ENCODE measurements at places on chromosomes 3 and 15.
A peak's percentile ranks its signal among the peaks of the same experiment; 100 is the strongest.

DNA sequence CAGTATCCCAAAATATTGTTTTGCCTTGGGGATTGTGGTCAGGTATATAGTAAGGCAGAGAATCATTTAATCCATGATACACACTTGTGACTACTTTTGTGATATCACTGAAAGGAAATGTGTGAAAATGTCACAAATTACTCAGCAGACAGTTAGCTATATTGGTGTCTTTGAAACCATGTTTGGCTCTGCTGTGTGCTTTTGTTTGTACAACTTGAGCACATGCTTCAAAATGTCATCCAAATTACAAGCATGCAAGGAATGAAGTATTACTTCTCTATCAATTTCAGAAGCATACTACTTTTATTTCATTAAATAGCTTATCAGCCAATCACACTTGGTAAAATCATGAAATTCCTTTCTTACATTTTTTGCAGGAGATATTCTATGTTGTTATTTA is 619.0 kb upstream of the AGTR1 start:
- no peak for DNase-seq

GRCh38 chr3:67704322-67704721 is 49.9 kb upstream of the SUCLG2 start:
- no peak for DNase-seq

DNA sequence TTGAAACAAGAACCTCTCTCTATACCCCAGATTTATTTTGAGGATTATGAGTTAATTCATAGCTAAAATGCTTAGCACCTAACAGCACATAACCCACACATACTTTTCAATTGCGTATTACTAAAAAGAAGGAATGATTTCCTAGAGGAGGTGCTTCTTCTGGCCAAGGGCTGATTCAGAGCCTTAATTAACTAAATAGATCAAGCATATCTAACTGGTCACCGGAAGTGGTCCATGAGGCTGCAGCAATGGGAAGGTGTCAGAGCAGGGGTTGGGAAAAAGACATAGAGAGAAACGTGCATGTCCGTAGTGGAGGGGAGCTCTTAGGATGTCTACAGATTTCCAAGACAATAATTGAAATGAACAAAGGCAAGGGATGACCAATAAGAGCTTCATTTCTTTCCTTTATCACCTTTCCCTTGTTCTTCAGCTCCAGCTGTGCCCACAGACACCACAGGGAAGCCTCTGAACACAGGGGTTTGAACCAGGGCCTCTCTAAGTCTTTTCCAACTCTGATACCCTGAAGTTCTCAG is 467 bp downstream of the HGD start:
- DNase-seq, result no peak

GRCh38 chr3:31981206-31982181 is at the start of the genes OSBPL10 and ZNF860:
OSBPL10 (minus strand) TSS chr3:31981262; CDS start chr3:31981179, 83 bp downstream.
ZNF860 (plus strand) TSS chr3:31981750; CDS start chr3:31989080, 7,330 bp downstream.
- DNase-seq, result peak; percentile 8

- DNase-seq, result no peak
These were observed 80.4 kb downstream of the IQCH start for GRCh38 chr15:67335026-67335425.

GRCh38 chr3:16452261-16452660 is 61.2 kb downstream of the RFTN1 start:
- DNase-seq, result no peak

GRCh38 chr3:186182850-186183249 is 74.0 kb upstream of the ETV5 start:
- DNase-seq, result no peak

DNA sequence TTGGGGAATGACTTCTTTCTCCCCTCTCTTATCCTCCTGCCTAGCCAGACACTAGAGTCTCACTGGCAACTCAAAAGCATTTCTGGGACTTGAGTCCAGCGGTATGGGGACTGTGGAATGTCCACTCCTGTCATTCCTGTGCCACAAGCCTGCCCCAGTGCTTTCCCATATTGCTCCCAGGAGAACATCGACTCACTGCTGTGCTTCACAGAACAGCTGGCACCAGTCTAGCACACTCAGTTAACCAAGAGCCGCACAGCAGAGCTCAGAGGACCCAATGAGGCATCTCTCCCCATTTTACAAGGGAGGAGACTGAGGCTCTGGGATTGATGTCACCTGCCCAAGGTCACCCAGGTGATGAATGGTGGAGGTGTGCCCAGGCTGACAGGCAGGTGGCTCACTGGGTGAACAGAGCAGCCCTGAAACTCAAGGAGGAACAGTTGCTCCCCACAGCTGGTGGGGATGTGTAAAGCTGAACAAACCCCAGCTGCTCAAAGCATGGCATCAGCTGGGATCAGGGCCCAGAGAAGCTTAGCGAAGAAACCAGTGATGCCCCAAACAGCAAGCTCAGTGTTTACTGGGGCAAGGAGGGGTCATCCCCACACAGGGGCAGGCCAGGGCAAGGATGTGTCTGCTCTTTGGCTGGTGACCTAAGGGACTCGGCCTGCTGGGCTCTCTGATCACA is 35.4 kb upstream of the DUSP7 start:
- DNase-seq, result no peak

DNA sequence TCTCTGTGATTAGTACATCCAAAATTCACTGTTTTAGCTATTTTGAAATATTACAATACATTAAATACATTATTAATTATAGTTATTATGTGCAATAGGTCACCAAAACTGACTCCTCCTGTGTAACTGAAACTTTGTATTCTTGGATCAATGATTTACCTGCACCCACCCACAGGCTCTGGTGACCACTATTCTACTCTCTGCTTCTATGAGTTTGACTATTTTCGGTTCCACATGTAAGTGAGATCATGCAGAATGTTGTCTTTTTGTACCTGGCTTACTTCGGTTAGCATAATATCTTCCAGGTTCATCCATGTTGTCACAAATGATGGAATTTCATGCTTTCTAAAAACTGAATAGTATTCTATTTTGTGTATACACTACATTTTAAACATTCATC is 43.8 kb downstream of the SLC2A2 start:
- no peak for DNase-seq

GRCh38 chr3:167675848-167676247 is 22.1 kb upstream of the WDR49 start:
- DNase-seq, result no peak

- DNase-seq, result no peak
These were observed 175.7 kb downstream of the FOXP1 start for GRCh38 chr3:71407823-71408222.

DNA sequence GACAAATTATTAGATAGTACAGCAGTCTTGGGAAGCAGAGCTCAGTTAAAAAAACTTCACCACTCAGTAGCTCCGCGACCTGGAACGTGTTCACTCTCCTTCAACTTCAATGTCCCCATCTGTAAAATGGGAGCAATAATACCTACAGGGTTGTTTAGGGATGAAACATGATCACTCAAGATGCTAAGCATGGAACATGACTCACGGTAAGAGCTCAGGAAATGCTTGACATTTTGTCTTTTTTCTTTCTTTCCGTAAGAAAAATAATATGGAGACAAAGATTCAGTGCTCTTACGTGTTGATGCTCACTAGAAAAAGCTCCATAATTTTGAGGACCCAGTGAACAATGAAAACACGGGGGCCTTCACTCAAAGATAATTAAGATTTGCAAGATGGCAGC is 606.7 kb upstream of the MDFIC2 start:
- DNase-seq, result no peak

- no peak for DNase-seq
These were observed 170.1 kb upstream of the PFN2 start for GRCh38 chr3:150140614-150141321.

DNA sequence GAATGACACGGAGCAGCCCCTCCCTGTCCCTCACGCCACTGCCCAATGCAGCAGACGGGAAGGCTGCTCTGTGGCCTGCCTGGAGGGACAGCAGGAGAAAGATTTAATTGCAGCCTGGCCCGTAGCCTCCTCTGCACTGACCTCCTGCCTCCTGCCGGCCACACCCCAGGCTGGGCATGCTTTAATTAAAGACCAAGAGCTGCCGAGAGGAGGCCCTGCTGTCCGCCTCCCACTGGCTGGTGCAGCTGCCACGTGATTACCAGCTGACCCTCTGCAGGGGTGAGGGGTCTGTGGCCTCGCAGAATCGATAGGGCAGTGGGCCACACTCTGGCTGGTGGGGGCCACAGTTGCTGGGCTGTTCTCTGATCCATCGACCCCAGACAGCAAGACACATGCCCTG is 100.2 kb upstream of the PRR23E start:
- no peak for DNase-seq

- DNase-seq, result no peak
These were observed 134.3 kb downstream of the ATP10A start for GRCh38 chr15:25728816-25729215.

DNA sequence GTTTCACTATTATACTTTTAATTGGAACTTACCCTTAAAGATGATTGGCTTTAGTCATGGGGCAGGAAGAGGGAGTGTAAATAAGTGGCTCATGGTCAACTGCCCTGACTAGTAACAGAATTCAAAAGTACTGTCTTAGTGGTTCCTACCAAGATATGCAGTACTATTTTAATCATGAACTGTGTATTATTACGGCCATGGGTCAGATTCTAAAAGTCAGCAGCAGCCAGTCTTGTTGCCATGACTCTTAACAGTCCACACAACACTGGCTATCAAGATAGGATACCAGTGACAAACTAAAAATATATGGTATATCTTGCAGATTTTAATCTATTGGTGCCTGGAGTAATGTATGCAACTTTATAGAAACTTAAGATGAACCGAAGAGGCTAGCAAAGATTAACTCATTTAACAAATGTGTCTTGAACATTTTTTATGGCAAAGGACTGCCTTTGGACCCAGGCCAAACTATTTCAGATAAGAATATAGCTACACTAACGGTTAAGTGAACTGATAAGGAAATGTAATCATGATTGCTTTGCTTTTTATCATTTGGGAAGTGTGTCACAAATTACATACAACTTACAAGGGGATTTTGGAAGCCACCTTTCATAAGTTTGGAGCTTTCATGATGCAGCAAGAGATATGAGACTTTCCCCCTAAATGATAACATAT is 163.7 kb downstream of the TCF12 start:
- no peak for DNase-seq

DNA sequence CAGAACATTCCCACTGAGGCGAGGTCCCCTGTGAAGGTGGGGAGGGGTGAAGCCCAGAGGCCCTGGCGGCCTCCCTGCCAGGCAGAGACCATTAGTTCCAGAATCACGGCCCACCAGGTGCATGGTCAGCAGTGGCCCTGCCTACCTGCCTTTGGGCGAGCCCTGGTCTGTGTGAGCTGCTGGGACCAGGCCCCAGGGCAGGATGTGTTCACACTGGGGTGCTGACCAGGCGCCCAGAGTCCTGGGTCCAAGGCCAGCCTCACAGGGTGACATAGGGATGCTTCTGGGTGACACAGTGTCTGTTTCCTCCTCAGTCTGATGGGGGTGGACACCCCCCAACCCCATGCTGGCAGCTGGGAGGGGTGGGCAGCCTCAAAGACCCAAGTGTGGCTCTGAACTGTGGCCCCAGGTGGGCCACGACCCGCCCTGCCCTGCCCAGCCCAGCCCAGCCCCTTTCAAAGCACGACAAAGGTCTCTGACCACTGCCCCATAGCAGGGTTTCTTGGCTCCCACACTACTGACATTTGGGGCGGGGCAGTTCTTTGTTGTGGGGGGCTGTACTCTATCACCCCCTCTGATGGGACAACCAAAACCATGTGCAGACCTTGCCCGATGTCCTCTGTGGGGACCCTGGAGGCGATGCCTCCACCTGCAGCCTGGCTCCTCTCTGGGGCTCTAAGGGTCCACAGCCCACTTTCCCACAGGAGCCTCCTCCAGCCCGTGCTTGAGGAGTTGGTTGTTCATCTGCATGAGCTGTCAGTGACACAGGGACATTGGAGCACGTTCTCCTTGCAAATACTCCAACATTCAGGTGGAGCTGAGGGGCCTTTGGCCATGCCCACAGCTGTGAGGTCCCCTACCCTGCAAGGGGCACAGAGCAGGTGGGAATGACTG is 44.8 kb upstream of the SLC41A3 start:
- no peak for DNase-seq

- no peak for DNase-seq
These were observed 244.8 kb downstream of the LRRN1 start for GRCh38 chr3:4043867-4044575.

DNA sequence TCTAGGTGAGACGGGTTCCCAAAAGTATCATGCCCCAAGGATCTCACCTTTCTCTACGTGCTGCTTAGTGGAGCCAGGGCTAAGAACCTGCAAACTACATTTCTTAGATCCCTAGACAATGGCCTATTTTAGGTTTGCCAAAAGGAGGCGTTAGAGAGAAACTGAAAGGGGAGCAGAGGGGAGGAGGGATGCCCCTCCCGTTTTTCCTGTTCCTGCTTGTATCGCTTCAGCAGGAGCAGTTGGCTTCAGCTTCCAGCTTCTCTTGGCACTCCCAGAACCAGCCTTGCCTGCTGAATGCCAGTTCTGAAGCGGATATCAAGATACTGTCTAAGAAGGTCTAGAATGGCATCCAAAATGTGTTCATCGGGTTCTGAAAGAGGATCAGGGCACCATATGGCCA is 58.4 kb upstream of the ABHD17C start:
- DNase-seq, result no peak

DNA sequence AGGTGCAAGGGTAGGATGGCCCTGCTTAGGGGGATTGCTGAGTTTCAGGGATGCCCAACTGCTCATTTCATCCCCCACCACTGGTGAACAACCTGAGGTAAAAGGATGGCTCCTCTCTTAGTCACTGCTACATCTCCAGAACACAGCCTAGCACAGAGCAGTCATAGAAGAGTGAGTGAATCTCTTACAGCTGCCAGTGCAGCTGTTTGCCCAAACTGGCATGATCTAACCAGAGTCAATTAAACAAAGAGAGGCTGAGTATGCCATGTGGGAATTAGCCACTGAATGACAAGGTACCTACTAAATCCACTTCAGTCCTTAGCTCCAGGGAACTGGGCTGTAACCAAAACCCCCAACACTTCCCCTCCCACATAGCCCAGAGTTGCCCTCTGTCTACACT is 6.8 kb upstream of the NCKIPSD start:
- no peak for DNase-seq

DNA sequence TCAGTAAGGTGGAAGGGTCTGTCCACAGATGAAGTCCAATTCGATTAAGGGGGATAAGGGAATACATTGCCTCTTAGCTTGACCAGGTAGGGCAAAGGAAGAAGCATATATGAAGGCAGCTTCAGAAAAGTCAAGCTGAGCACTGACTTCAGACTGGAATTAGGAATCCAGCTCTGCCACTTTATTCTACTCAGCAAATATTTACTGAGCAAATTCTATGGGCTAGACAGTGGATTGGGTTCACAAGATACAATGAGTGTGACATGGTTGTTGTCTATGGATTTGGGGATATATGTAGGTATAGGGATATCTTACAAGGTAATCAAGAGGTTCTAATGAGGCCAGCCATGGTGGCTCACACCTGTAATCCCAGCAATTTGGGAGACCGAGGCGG is 526 bp downstream of the ADIPOQ start:
- DNase-seq, result no peak

- no peak for DNase-seq
These were observed 131.9 kb upstream of the STRIT1 start for GRCh38 chr3:155425396-155425795.

DNA sequence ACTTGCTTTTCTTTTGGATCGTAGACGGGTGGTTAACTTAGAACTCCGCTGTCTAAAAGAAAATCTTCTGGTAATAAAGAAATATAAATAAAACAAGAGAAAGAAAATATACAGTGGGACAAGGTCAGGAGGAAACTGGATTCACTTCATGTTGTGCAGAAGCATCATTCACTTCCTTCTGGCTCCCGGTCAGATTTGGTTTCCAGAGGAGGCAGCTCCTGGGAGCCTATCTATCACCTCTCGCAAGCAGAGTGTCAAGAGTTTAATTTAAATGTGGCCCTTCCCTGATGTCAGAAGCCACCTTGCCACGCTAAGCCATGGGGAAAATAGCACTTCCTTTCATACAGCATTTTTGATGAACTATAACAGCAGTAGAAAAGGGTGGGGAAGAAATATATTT is 139.1 kb downstream of the NSMCE3 start:
- no peak for DNase-seq

- DNase-seq, result no peak
These were observed 272.8 kb upstream of the TTC14 start for GRCh38 chr3:180329187-180329586.

Measured in activated CD4-positive, alpha-beta T cell treated with anti-CD3 and anti-CD28 coated beads for 4 hours (primary cell).